ENCODE measurements at places on chromosomes 3 and 15.

DNA sequence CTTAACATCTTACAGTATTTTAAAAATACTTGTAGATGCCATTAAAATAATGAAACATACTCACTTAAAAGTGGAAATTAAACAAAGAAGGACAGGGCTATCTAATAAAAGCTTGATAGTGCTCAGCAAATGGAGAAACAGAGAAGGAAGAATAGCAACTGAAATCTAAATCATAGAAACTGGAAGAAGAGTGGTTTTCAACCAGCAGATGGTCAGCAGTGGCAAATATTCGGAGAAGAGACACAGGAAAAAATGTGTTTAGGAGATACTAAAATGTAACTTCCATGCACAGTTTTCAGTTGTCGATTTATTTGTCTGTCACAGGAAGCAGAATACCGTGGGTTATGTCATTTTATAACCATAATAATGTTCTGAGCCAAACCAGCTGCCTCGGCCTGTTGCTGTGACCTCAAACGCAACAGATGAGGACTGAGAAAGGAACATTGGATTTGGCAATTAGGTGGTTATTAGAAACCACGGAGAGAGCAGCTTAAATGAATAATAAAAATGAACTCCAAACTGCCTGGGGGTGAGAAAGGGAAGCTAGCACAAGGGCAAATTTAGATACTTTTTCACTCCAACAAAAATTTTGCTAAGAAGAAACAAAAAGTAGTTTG is 246.6 kb upstream of the KCNMB2 start:
- no peak for DNase-seq

DNA sequence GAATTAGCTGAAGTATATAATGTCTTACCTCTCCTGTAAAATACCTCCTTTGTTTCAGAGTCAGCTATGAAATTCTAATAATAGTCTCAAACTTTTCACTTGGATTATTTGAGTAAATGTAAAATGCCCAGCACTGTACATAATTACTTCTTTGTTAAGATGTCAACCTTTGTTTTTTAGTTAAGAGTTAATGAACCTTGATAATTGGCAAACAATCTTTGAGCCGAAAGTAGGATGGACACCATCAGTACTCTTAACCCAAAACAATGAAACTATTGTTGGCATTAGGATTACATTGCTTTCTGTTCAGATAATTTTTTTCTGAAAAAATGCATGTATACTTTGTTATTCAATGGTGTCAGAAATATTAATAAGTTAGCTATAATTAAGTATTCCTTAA is 3.0 kb upstream of the NECTIN3 start:
- DNase-seq: no peak

DNA sequence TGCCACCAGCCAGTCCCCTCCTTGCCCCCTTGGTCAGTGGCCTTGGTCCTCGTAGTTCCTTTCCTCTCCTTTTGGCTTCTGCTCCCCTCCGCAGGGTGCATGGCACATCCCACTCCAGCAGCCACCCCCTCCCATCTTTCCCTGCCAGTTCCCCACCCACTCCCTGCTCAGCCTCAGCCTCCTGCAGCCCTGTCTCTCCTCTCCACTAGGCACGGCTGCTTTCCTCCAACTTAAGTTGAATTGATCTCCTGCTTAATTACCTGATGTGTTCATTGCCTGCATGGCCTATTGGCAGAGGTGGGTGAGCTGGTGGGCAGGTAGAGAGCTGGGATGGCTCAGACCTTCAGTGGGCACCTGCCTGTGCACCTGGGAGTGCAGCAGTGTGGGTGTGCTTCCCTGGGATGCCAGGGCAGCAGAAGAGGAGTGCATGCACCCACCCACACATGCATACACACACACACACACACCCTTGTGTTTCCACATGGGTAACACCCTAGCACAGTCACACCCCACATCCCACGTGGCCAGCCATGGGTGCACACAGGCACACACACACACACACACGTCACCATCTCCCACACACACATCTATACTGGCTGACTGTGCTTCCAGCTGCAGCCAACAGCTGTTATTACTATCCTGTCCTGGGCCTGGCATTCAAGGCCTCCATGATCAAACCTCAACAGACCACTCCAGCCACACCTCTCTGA is 30.9 kb downstream of the C3orf18 start:
- DNase-seq: no peak

- no peak for DNase-seq
These were observed 521.2 kb downstream of the RBMS3 start for GRCh38 chr3:29802057-29802456.

GRCh38 chr15:35533130-35534110 is 12.5 kb downstream of the DPH6 start:
- no peak for DNase-seq

DNA sequence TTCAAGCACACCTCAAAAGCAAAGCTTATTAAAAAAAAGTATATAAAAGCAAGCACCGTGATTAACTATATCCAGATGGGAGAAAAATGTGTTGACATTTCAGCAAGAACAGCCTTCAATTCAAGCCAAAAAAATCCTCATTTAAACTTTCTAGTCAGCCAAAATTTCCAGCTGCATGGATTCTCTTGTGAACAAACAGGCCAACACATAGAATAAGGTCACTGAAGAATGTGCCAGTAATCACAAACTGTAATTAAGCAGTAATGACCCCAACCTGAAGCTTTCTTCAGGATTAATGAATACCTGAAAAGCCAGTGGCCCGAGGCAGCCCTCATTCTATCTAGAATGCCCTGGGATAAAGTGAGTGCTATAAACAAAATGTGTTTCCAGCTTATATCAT is 130.7 kb upstream of the KCNMB2 start:
- DNase-seq: no peak

DNA sequence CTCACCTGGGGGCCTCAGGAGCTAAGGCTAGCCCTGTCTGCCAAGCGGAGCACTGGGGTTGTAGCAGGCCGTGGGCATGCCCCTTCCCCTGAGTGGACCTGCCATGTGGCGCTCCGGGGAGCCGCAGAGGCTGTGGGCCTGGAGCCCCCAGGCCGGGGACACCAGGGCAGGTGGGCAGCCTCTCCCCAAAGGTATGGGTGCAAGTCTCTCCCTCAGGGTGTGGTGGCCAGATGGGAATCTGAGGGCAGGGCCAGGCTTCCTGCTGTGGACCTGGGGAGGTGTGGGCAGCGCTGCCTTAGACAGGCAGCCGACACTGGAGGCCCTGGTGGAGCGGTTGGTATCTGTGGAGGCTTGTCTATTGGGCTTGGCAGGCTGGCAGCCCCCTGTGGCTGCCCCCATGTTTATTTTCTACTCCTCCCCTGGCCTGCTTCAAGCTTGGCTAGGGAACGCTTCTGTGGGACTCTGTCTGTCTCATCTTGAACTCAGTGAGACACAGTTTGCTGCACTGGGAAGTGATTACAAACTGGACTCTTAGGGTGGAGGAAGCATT is 5.9 kb downstream of the ACVR2B start:
- DNase-seq: no peak

DNA sequence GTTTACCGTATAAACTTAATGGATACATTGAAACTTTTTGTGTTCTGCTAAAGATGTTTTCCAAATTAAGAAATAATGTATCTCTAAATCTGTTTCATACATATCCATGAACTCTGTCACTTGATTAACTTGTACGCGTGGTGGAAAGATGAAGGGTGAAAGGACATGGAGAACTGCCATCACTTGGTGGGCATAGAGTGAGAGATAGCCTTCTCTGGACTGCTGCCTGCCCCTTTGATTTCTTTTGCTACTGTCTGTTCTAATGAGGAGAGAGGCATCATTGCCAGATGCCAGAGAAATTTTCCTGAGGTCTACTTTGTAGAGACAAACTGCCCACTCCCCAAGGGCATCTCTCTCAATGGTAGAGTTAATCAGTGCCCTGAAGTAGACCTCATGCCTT is 120.5 kb downstream of the SLMAP start:
- no peak for DNase-seq

GRCh38 chr3:105836533-105836932 is 32.3 kb downstream of the CBLB start:
- no peak for DNase-seq

GRCh38 chr3:72485641-72486040 is 362.6 kb downstream of the SHQ1 start:
- no peak for DNase-seq

DNA sequence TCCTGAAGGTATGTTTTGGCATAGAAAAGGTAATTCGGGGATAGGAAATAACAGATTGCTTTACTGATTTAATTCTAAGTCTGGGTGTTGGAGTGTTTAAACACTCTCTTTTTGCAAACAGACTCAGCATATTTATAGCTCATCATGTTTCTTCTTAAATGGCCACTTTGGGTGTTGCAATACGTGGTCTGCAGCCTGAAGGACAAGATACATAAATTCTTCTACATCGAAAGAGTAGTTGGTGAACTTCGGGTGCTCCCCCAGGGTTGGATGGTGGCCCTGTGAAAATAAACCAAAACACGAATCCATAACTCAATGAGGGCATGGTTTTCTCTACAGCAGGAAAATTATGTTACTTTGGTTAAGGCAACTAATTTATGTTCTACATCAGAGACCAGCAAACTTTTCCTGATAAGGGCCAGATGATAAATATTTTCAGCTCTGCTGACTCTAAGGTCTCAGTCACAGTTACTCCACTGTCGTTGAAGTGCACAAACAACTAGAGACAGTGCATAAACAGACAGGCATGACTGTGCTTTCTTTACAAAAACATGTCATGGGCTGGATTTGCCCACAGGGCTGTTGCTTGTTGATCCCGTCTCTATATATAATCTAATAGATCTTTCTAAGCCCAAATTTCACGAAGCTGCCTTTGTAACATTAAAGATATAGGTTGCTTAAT is 35.9 kb downstream of the EOGT start:
- DNase-seq: no peak

- no peak for DNase-seq
These were observed 51.2 kb upstream of the SAMMSON start for GRCh38 chr3:69948246-69948862.

- no peak for DNase-seq
These were observed 41.6 kb downstream of the NR2C2 start for GRCh38 chr3:14988988-14989394.

- DNase-seq: no peak
These were observed 142.0 kb upstream of the TGFBR2 start for GRCh38 chr3:30464381-30464780.

DNA sequence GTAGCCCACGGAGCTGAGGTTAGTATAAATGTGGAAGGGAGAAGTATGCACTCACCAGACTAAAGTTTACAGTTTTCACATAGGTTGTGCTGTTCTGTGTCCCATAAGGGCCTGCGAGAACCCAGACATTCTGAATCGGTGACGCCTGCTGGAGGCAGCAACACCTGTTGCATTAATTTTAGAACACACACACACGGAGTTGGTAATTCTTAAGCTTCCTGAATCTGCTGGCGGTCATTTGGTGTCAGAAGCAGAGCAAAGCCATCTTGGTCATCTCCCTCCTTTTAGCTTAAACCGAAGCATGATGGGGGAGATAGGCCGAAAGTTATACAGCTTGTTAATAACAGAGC is 41.1 kb upstream of the AP3B2 start:
- no peak for DNase-seq

DNA sequence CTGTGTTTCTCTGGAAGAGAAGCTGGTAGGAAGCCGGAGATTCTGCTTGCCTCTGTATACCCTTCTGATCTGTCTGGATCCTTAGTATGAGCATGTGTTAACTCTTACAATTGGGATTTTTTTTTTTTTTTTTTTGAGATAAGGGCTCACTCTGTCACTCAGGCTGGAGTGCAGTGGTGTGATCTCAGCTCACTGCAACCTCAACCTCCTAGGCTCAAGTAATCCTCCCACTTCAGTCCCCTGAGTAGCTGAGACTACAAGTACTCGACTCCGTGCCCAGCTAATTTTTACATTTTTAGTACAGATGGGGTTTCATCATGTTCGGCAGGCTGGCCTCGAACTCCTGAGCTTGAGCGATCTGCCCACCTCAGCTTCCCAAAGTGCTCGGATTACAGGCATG is 44.5 kb downstream of the RPN1 start:
- DNase-seq: no peak

DNA sequence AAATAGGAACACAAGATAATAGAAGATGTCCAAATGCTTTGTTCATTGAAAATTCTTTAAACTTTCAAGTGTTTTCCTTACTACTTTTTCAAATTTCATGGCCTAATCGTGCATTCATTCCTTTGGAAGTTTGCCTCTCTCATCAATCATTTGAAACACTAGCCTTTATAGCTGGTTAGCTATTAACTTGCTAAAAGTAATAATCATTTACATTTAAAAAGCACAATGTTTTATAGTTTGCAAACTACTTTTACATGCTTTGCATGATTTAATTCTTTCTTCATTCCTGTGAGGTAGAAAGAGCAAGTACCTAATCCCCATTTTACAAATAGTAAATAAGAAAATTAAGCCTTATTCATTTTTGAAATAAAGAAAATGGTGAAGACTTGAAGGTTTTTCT is 137.4 kb upstream of the SLC7A14 start:
- no peak for DNase-seq

- DNase-seq: no peak
These were observed 43.7 kb downstream of the MYZAP start for GRCh38 chr15:57635300-57635909.

GRCh38 chr3:117454254-117454653 is 744.7 kb downstream of the TUSC7 start:
- DNase-seq: no peak

DNA sequence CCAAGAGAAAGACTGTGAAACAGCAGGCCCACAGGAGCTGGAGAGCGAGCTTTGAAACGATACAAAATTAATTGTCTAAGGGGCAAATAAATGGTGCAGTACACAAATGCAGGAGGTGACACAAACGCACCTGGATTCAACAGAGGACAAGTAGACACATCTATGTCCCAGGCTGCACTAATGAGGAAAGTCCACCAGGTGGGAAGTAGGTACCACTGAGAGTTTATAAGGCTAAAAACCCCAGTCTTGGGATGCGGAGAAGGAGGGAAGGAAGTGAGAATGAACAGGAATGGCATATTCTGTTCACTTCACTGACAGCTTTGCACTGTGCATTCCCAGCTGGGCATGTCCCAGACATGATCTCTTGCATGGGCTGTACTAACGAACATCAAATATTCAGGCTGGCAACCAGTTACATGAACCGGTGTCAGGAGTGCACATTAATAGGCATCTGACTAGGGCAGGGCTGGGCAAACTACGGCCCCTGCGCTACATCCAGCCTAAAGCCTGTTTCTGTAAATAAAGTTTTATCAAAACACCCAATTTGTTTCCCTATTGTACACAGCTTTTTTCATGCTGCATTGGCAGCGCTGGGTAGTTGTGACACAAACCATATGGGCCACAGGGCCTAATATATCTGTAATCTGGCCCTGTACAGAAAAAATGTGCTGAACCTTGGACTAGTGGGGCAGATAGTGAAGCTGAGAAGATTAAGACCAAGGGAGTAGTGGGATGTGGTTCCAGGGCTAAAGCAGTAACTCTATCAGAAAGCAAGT is 107.0 kb downstream of the IGF2BP2 start:
- no peak for DNase-seq

DNA sequence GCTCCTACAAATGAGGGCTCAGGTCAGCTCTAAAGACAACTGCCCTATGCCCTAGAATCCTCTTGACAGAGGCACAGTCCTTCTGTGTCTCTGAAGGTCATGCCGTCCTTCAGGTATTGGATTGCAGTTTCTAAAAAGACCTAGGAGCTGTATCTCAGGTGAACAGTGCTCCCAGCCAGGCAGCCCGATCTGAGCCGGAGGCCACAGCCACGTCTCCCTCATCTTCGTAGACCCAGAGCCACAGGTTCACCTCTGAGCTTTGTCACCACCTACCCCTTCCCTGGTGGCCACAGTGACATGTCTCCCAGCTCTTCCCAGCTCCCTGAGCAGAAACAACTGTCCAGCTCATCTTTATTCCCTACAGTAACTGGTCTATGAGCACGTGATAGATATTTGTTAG is 228.0 kb downstream of the VPS13C start:
- no peak for DNase-seq

All from stimulated activated CD4-positive, alpha-beta T cell treated with anti-CD3 and anti-CD28 coated beads, TNF-alpha, amount 100 ng/mL, for 1 hour (primary cell).